ENCODE measurements at places on chromosomes 11 and 22.

- no peak for DNase-seq
Observed at GRCh38 chr11:70540196-70540595, 141.9 kb downstream of the CTTN start.

GRCh38 chr11:126588630-126589491 is 233.4 kb downstream of the ST3GAL4 start:
- DNase-seq = no peak

GRCh38 chr11:98531576-98531975 is 489.2 kb upstream of the CNTN5 start:
- no peak for DNase-seq

DNA sequence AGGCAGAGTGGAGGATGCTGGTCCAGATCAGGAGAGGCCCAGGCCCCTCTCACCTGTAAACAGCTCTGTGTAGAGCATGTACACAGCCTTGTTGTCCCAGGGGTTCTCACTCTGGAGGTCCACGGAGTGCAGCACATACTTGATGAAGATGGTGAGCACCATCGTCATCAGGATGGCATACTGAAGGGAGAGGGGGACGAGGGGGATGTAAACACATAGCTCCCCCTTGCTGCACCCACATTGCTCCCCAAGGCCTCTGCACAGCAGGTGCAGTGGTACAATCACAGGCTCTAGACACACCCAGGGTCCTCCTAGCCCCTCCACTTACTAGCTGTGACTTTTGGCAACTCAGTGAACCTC is 2.9 kb downstream of the SYVN1 start:
- no peak for DNase-seq

DNA sequence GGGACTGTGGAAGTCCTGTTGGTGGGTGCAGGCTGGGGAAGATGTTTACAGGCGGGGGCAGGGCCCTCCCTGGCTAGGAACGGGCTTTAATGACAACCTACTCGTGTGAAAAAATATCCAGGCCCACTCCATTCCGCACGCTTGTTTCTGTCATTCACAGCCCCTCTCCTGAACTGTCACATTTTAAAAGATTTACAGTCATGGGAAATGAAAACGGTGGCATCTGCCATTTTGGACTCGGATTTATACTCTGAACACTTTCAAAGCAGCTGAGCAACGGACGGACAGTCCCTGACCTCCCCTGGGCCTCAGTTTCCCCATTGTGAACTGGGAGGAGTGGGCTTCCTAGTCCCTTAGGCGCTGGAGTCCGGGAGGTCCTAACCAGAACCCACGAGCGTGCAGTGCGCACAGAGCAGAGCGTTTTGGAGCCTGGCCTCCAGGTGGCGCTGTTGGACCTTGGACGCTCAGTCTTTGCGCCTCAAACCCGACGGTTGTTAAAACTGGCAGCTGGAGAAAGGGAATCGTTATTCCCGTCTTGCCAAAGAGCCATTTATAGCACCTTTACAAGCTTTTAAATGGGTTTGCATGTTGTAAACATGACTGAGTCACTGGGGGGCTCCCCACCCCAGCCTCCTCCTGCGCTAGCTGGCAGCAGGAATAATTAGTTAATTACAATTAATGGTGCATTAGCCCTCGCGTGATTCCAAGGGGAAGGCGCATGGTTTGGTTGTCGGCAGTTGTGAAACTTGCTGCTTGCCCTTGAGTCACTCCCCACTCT is 75.3 kb downstream of the FBLN1 start:
- peak; percentile 45 for DNase-seq

DNA sequence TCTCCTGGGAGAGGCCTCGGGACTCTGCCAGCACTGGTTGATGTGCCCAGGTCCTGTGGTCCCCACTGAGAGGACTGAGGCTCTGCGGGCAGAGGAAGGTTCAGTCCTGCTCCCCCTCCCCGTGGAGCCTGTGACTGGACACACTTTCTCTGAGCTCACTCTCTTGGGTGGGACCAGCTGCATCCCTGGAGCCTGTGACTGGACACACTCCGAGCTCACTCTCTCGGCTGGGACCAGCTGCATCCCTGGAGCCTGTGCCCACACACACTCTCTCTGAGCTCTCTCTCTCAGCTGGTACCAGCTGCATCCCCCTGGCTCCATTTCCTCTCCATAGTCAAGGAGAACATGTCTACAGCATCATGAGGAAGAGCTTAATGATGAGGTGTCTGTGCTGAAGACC is 39.5 kb downstream of the TOLLIP start:
- DNase-seq = no peak

GRCh38 chr11:58837707-58838388 is 6.7 kb downstream of the GLYATL2 start:
- DNase-seq = no peak

- no peak for DNase-seq
Observed at GRCh38 chr11:2668876-2669275, 30.9 kb downstream of the KCNQ1OT1 start.

DNA sequence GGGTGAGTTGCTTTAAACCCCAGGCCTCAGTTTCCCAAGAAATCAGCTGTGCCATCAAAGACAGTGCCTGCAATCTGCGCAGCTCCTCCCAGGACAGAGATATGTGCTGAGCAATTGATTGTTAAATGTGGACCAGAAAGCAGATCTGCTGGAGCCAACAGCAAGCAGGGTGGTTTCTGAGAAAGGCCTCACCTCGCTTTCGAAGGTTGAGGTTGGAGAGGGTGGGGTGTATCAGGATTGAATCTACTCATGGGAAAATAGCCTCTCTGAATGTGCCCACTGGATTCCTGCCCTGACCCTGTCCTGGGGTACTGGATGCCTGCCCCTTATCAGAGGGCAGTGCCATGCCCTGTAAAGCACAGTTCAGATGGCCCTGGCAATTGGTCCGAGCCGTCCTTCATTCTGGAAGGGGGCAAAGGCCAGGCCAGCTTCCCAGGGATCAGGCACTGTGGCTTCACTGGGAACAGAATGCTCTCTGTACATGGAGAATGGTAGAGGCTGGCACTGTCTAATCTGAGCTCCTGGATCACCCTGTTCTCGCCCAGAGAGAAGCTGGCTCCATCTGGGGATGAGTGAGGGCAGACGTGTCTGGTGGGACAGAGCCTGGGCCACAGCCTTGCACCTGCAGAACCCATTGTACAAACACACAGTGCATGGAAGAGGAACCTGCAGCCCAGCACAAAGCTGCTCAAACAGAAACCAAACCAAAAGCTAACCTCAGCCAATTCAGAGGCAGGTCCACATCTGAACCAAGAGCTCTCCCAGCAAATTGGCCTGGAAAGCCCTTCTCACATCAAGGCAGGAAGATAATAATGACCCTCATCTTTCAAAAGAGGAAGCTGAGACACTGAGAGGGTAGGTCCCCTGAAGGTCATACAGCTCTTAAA is 15.2 kb downstream of the DHCR7 start:
- DNase-seq = no peak

GRCh38 chr22:40387746-40388145 is 17.4 kb downstream of the SGSM3 start:
- no peak for DNase-seq

DNA sequence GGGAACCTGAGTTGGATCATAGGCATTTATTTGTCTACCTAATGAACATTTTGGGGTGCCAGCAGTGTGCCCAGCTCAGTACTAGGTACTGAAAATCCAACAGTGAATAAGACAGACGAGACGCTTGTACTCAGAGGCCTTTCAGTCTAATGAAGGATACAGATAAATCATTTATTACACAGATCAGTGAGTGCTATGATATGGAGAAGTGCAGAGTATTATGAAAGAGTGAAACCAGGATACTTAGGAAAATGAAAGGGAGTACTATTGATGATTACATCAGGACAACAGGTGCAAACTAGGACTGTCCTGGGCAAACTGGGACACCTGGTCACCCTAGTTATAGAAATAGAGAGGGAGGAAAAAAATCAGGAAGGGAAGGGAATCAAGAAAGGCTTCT is 207.5 kb upstream of the NCAM1 start:
- no peak for DNase-seq

GRCh38 chr11:123505546-123506299 is 75.7 kb downstream of the GRAMD1B start:
- no peak for DNase-seq

DNA sequence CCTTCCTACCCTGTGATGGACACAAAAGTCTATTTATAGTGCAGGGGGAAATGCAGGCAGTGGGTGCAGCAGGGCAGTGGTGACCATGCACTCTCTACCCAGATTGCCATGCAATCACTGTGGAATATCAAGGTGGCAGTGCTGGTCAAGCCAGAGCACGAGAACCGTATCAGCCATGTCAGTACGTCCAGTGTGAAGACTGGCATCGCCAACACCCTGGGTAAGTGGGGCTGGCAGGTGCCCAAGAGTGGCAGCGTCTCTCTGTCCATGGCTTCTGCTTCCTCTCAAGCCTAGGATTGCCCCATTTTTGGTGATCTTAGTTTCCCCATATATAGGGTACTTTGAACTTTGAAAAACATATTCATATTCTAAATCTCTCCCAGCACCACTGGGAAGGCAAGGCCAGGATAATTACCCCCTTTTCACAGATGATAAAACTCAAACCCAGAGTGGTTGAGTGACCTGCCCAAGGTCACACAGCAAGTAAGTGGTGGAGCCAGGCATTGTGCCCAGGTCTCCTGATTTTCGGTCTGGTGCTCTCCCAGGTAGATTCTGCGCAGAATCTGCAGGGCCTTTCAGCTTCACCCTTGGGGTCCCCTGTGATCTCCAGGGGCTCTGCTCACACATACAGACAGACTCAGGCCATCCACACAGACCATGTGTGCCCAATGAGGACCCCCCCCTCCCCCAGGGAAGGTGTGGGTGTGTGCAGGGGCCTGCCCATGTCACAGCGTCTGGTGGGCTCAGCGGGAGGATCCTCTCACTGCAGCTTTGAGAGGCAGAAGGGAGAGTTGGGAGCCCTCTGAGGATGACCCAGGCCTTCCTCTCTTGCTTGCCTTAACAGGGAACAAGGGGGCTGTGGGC is 7.1 kb downstream of the INPPL1 start:
- DNase-seq = no peak

DNA sequence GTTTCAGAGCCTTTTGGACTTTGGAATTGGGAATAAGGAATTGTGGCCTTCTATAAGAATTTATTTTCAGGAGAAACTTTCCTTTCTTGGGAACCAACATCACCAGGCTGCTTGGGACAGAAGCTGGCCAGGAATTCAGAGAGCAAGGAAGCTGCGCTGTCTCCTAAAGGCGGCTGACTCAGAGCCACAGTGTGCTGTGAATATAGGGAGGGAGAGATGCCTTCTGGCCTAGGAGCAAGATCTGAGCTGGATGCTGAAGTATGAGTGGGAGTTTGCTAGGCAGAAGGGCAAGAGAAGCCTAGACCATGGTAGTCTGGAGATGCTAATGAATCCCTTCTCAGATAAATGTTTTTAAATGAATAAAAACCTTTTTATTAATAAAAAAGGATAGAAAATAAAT is 213.7 kb upstream of the TBCEL start:
- DNase-seq = no peak

DNA sequence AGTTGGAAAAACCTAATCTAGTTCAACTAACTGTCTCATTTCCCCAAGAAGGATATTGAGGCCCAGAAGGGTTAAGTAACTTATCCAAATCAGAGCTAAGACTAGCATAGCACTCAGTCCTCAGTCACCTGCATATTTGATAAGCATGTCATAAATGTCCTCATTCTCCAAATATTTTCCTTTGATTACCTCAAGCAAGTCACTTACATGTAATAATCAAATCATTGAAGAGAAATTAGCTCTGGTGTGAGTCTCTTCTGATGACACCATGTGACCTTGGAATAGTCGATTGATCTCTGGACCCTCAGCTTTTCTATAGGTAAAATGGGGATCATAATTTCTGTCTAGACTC is 48.8 kb upstream of the PICALM start:
- no peak for DNase-seq

- no peak for DNase-seq
Observed at GRCh38 chr11:55895216-55895615, 12.1 kb downstream of the TRIM51 start.

DNA sequence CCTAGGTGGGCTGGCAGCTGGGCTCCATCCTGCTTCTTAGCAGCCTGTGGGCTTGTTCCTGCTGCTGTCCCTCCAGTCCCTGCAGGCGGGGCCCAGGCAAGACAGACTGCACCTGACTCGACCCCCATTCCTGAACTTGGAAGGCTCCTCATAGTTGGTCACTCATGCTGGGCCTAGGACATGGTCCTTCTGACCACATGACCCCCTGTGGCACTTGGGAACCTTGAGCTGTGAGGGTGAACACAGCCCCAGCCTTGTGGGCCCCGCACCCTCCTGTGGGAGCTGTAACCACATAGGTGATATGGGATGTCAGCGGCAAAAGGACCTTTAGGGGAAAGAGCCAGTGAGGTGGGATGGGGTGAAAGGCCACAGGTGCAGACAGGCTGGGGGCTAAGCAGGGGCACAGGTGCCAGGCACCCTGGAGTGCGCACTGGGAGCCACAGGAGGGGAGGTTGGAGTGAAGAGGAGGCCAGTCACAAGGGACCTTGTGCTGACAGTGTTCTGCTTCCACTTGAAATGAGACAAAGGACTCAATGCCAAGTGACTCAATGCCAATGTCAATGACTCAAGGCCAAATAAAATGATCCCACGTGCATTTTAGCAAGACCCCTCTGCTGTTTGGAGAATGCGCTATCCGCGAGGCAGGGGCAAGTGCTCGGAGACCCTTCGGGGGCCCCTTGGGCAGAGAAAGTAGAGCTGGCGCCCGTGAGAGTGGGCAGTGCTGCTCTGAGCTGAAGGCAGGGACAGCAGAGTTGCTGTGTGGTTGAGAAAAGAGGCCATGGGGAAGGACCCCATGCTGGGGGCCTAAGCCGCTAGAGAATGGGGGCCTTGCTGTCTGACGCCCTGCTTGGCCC is 90.7 kb downstream of the MORC2 start:
- no peak for DNase-seq

DNA sequence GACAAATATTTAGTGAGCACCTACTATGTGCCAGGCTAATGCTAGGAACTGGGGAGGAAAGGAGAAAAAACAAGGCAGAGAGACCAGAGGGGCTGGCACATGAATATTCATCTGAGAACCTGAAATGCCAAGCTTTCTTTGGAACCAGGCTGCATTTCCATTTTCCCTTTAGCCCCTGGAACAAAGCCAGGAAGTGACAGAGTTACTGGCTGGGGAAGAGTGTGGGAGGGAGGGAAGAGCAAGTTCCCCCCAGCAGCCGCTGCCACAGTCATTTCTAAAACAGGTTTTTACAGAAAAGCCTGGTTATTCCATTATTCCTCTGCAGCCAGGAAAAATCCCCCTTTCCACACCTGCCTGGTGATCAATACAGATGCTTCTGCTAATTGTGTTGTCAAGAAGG is 97.0 kb downstream of the SPON1 start:
- DNase-seq = no peak

- DNase-seq = no peak
Observed at GRCh38 chr11:115477410-115477809, 26.8 kb downstream of the CADM1 start.

DNA sequence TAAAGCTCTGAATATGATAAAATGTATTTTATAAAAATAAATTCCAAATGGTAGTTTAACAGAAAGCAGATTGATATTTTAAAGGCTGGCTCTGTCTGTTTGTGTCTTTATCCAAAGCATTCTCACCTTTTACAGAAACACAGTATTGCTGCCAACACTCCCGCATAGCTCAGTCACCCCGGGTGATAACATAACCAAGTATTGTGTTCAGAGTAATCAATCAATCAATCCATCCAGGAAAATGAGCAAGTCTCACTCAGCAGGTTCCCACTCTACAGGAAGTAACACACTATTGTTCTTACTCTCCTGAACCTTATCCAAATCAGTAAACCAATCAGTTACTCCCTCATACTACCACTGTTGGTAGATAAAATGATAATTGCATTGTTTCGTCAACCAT is 203.4 kb downstream of the LRRC4C start:
- no peak for DNase-seq

GRCh38 chr11:117866526-117866925 is 9.9 kb downstream of the FXYD6 start:
- DNase-seq = no peak

All from fibroblast of skin of left quadriceps (primary cell).